IPS DF 19.7 (cell line): ENCODE measurements at places on chromosomes 13 and 19.

DNA sequence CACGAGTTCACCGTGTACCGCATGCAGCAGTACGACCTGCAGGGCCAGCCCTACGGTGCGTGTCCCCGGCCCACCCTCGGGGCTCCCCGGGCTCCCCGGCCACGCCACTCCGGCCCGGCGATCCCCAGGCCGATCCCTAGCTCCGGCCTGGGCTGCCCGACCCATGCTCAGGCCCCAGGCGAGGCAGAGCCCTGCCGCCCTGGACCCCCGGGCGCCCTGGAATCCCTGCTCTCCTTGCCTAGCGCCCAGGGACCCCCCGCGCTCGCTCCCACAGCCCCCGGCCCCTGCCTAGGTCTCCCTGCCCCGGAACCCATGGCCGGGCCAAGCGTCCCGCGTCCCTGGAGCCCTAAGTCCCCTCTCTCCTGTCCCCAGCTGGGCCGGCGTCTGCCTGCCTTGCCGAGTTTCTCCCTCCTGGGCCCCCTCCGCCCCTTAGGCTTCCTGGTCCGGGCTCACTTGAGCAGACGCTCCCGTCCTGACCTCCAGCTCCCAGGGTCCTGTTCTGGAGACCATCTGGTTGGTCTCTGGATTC is 494 bp downstream of the NCLN start:
- DNase-seq: no peak

DNA sequence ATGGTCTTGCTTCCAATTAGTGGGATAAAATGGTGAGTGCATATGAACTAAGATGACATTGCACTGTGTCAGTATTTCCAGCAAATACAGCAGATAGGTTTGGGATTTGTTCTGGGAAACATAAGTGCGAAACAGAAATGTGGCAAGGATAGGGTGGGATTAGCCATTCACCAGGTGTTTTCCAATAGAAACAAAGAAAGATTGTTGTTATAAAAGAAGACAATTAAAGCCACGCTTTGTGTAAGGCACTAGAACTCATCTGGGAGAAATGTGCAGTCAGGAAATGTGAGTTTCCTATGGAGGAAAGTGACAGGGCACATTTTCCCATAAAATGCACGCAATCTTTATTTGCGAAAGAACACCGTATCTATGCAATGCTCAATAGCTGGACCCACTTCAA is 1547.8 kb downstream of the EFNB2 start:
- DNase-seq: no peak

- no peak for DNase-seq
These were observed 3.1 kb downstream of the NDUFA3 start for GRCh38 chr19:54105796-54106195.

- no peak for DNase-seq
These were observed 35.0 kb downstream of the ZSWIM4 start for GRCh38 chr19:13830114-13830740.

GRCh38 chr19:7540761-7541474 is 5.4 kb downstream of the PNPLA6 start:
- DNase-seq: no peak

DNA sequence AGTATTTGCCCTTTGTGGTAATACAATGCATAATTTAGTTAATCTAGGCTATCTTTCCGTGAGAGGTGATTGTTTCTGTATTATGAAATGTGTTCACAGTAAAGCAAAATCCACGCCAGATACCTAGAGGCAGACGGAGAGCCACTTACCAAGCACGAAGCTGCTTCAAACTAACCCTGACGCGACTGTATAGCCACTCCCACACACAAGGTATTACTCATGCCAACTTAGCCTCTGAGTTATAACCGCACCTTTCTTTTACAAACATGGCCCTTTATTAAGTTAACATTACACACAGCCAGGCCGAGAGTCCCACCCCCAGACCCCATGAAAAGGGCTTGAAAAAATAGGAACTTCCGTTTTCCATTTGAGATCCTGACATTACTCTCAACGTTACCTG is 185.7 kb downstream of the ABCC4 start:
- no peak for DNase-seq

- DNase-seq: no peak
These were observed 16.0 kb upstream of the OLFM2 start for GRCh38 chr19:9952276-9952675.

GRCh38 chr19:44891016-44891882 is at the start of gene TOMM40:
TSS of gene TOMM40 (plus strand) at chr19:44891254. CDS start at chr19:44891416, 162 bp downstream.
- DNase-seq: peak; percentile 97

GRCh38 chr19:4385291-4386040 is 14.9 kb downstream of the SH3GL1 start:
- DNase-seq: no peak
